ENCODE measurements at places on chromosomes 11 and 22.
A peak's percentile ranks its signal among the peaks of the same experiment; 100 is the strongest.

GRCh38 chr11:79094616-79095015 lies 346.2 kb downstream of the TENM4 start:
- no peak for DNase-seq

DNA sequence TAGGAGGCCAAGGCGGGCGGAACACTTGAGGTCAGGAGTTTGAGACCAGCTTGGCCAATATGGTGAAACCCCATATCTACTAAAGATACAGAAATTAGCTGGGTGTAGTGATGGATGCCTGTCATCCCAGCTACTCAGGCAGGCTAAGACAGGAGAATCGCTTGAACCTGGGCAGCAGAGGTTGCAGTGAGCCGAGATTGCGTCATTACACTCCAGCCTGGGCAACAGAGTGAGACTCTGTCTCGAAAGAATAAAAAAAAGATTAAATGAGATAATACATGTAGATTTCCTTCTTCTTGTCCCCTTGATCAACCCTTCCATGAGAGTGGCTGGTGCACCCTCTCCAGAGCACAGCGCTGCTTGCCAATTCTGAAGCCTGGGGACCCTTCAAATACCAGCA lies 106.9 kb downstream of the ST3GAL4 start:
- DNase-seq, result no peak

GRCh38 chr11:9569588-9570164 lies 3.8 kb upstream of the WEE1 start:
- DNase-seq, result no peak

GRCh38 chr11:33700063-33700501 lies 544 bp downstream of the C11orf91 start:
- no peak for DNase-seq

GRCh38 chr11:93738647-93739081 lies 2.6 kb downstream of the TAF1D start:
- no peak for DNase-seq

- DNase-seq, result peak; percentile 52
These were observed 48.9 kb downstream of the FAR1 start for GRCh38 chr11:13717331-13717730.

All from SJSA1 (cell line).